ENCODE measurements at places on chromosomes 12 and 14. TPM values are rescaled to one million over a fixed set of nuclear protein-coding genes. Genes with fewer than 3 reads are reported as not detected.

GRCh38 chr12:39835517-39836489 is 216.2 kb upstream of the ABCD2 start:
- no peak for DNase-seq

Gene FAM186B
- not detected for total RNA-seq

Gene KRT3
- total RNA-seq: not detected

DNA sequence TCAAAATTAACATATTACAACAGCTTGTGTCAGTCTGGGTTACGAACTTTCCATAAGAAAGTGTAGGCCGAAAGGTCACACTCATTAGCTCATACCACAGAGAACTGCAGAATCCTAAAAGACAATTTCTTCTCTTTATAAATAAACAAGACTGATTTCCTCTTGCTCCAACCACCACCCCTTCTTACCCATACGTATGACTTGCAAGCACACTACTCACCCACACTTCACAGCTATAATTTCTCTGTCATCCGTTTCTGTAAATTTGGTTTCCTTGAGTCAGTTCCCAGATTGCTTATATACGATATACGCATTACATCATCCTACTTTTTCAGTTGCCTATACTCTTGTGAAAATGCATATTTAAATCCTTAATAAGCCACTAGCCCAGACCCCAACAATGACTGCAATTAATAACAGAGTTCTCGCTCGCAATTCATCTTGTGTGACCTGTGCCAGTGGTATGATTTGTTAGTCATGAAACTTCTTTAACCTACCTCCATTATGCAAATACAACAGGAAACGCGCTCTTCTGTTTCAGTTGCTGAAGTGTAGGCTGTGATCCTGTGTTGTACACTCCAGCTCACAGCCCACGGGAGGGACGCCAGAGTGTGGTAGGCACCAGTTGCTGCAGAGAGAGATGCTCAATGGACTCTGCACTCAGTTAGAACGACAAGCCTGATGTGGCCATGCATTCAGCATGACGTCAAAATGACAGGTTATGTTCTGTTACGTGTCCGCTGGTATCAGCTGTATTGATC is 417.6 kb downstream of the PDZRN4 start:
- DNase-seq: no peak

DNA sequence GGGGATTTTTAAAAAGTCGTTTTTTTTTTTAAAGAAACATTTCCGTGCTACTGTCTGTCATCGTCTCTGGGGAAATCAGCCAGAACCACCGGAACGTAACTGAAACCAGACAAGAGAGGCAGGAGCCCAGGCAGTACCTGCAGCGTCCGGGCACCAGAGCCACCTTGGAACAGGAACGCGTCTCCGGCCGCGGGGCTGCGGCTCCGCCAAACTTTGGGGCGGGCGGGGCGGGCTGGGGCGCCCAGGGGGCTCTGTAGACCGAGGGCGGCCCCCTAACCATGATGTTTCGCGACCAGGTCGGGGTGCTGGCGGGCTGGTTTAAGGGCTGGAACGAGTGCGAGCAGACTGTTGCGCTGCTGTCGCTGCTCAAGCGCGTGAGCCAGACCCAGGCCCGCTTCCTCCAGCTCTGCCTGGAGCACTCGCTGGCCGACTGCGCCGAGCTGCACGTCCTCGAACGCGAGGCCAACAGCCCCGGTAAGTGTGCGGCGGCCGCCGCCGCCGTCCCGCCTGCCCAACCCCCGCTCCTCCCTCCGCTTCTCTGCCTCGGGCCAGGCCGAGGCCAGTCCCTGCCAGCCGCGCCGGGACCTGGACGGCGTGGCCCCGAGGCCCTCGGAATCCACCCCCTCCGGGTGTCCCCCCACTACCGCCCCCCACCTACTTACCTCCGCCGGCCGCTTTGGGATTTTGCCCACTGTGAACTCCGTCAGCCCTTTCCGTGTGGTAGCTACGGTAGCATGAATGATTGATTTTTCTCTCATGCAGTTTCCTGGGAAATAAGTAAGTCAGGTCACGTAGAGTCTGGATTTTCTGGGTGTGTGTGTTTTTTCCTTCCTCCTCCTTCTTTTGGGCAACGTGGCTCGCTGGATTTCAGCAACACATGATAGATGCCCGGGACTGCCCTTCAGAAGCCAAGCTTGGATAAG is 972 bp downstream of the SAMD4A start:
- DNase-seq: peak; percentile 67

Gene RASAL1
- not detected for total RNA-seq

DNA sequence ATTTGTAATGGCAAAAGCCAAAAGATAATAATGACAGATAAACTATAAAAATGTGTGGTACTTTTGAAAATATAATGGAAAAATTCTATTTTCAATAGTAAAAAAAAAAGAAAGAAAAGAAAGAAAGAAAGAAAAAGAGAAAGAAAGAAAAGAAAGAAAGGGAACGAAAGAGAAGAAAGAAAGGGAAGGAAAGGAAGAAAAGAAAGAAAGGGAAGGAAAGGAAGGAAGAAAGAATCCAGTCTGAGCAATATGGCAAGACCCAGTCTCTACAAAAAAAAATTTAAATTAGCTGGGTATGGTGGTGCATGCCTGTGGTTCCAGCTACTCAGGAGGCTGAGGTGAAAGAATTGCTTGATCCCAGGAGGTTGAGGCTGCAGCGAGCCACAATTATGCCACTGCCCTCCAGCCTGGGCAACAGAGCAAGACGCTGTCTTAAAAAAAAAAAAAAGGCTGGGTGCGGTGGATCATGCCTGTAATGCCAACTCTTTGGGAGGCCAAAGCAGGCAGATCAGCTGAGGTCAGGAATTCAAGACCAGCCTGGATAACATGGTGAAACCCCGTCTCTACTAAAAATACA is 38.4 kb downstream of the EAPP start:
- no peak for DNase-seq

Gene DPY19L2
- total RNA-seq: 1.8 TPM

GRCh38 chr12:105930557-105931503 is 207.9 kb downstream of the NUAK1 start:
- no peak for DNase-seq

DNA sequence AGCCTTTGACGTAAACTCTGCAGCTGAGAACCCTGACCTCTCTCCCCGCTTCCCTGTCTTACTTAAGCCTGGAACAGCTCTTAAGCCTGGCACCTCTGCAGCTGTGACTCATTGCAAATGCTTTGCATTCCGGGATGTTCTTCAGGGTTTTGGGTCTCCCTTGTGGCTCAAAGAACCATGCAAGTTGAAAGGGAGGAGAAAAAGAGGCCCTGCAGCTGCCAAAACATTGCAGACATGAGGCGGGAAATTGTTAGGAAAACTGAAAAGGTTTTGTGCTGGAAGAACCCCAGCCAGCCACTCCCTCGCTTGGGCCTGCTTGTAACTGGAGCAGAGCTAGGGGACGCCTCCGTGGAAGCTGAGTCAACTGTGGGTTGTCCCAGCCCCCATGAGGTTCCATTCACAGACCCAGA is 60.2 kb upstream of the FERMT2 start:
- no peak for DNase-seq

- peak; percentile 83 for DNase-seq
These were observed 90.3 kb downstream of the C12orf75 start for GRCh38 chr12:105420659-105421240.

Gene ATP5F1B
- 735 TPM for total RNA-seq

DNA sequence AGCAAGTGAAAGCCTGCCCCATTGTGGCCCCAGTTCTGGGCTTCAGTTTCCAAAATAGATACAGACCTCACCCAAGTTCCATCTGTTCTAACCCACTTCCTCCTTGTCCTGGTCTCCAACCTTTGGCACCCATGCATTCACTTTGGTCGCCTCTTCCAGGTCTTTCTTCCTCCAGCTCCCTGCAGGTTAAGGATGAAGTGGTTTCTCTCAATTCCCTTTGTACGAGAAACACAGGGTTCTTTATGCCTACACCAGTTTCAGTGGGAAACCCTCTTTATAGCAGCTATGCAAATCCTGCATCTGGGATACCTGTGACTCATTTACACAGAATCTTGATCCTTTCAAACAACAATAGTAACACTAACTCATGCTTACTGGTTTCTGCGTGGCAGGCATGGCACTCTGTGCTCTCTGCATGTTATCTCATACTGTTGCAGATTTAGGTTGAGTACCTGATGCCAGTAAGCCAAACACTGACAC is 110.6 kb upstream of the AMIGO2 start:
- DNase-seq: no peak

GRCh38 chr14:98290596-98290995 is 981.4 kb downstream of the BCL11B start:
- no peak for DNase-seq

Data from glutamatergic neuron (in vitro differentiated cells).